ENCODE measurements at places on chromosomes 2 and 18. TPM values are rescaled to one million over a fixed set of nuclear protein-coding genes. Genes with fewer than 3 reads are reported as not detected.

Gene CHRND
- not detected for polyA plus RNA-seq

Gene MC4R
- polyA plus RNA-seq, result 2.1 TPM

Gene TSPYL6
- polyA plus RNA-seq, result not detected

Gene SAG
- not detected for polyA plus RNA-seq

Gene GATA6
- polyA plus RNA-seq, result not detected

Gene SPATA3
- polyA plus RNA-seq, result not detected

Gene GALNT13
- polyA plus RNA-seq, result 10.9 TPM

Gene MBD2
- polyA plus RNA-seq, result 20.5 TPM

Gene UGT1A10
- not detected for polyA plus RNA-seq

Gene AMER3
- polyA plus RNA-seq, result 19.2 TPM

Gene PRSS56
- not detected for polyA plus RNA-seq

Gene REL
- polyA plus RNA-seq, result 1.9 TPM

Gene ASXL3
- polyA plus RNA-seq, result 14.4 TPM

Gene COL5A2
- 6.6 TPM for polyA plus RNA-seq

Gene FABP1
- polyA plus RNA-seq, result not detected

Gene MZT2A
- polyA plus RNA-seq, result 163 TPM

Gene HJURP
- 1.3 TPM for polyA plus RNA-seq

Gene XDH
- polyA plus RNA-seq, result 0.36 TPM

Gene C2orf76
- 37.7 TPM for polyA plus RNA-seq

Gene PLA2R1
- polyA plus RNA-seq, result 0.94 TPM

Gene AP1S3
- polyA plus RNA-seq, result 6.6 TPM

Gene IL1A
- polyA plus RNA-seq, result 0.14 TPM

Gene PAIP2B
- polyA plus RNA-seq, result 14.4 TPM
